ENCODE measurements at places on chromosomes 2 and 18.

DNA sequence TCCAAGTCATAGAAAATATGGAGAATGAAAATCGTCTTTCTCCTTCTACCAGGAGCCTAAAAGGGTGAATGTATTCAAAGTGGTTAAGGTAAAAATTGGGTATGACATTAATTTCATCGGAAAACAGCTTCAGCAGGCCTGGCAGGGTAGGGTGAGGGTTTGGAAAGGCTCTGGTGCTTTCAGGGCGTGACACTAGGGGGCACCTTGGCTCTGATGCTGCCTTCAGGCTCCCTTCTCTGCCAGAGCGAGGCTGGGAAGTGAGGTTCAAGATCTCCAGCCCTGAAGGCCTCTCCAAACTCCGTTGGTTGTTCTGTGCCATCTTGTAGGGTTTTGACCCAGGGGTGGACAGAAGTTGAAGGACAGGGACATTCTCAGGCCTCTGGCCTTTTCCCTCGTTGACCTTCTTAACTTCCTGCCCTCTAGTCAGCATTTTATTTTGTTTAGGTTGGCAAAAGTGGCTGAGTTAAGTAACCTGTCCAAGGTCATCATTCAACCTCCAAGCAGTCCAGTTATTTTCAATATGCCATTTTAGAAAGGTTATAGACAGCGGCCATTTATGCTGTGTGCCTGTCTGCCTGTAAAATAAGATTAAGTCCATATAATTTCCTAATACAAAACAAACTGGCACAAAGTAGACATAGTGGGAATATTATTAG, 40.3 kb downstream of the EML6 start:
- no peak for DNase-seq

- no peak for DNase-seq
Measured at GRCh38 chr2:141162314-141162713, 968.5 kb downstream of the LRP1B start.

DNA sequence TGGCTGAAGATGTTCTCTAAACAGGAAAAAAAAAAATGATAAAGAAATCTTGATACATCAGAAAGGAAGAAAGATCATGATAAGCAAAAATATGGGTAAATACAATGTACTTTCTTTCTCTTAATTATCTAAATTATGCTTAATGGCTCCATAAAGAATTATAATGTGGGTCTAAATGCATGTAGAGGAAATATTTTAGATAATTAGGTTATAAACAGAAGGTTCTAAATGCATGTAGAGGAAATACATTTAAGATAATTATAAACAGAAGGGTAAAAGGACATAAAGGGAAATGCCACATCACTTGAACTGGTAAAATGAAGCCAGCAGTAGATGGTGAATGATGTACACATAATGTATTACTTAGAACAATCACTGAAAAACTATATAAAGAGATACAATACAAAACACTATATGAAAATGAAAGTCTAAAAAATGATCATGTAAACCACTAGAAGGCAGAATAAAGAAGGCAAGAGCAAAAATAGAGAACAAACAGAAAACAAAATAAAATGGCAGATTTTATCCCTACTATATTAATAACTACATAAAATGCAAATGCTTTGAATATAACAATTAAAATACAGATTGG, 308.4 kb upstream of the CDH2 start:
- DNase-seq: no peak

GRCh38 chr18:77131652-77132368, 773 bp downstream of the MBP start:
- peak; percentile 45 for DNase-seq

DNA sequence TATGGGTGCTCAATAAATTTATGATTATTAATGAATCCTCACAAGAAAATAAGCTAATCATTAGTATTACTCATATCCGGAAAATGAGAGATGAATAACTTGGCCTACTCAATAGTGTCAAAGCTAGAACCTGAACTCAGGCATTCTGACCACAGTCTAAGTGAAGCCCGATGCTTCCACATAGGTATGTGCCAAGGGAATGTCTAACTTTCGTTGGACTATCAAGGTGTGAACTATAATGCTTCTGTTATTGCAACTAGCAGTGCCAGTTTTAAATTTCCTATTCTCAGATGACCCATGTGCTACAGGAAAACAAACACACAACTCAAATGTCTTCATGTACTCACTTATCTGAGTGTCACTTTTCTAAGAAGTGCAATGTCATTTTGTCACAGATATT, 1.8 kb downstream of the BARD1 start:
- DNase-seq: peak; percentile 11

DNA sequence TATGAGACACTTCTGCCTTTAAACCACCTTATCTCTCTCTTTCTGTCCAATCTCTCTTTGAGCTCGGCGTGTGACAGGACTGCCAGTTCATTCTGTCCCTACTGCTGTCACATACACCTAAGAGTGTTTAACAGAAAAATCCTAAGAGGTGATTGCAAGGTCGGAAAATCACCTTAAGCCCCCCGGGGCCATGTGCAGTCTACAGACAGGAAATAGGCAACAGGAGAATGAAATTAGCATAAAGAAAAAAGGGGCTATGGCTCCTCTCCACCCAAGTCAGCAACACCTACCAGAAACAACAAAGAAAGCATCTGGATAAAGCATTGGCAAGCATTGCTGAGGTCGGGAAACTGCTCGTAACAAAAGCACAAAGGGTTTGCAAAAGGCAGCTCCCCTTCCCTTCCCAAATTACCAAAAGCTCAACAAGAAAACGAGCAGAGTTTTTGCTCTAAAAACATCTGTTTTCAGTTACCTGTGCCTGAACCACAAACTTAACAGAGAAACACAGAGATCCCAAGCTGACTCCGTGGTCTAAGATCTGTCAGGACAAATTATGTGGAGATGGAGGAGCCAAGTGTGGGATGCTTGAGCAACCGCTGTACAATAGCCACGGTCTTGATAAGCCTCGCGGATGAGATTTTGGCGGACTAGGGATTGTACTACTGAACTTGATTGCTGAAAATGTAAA, 30.4 kb downstream of the ANKRD44 start:
- no peak for DNase-seq

GRCh38 chr2:127064642-127065250, 42.2 kb downstream of the BIN1 start:
- DNase-seq: peak; percentile 69

- DNase-seq: no peak
Measured at GRCh38 chr2:68465081-68465916, 1.8 kb downstream of the FBXO48 start.

GRCh38 chr2:225693259-225693658, 293.7 kb downstream of the NYAP2 start:
- DNase-seq: no peak

DNA sequence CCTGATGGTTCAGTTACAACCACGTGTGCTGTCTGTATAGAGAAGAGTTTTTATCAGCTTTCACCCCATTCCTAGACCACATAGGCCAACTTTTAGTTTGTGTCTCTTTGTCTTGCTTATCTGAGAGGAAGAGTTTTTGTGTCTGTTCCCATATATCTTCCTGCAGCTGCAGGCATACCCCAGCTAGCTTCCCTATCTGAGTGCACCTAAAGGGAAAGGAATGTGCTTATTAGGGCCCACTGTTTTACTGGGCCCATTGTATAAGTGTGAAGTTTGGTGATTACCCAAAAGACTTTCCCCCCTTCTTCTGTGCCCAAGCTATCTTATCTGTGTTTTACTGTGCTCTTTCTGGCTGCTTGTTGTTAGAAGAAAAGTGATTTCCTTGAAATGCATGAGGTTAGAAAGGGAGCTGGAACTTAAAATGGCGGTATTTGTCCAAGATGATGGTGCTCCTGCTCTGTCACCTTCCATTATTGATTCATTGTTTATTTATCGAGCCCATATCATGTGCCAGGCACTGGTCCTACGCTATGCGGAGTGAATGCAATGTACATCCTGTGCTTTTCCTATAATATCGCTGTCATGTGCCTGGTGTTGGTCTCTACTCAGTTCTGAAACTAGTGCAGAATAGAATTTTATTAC, 57.2 kb downstream of the NYAP2 start:
- no peak for DNase-seq

DNA sequence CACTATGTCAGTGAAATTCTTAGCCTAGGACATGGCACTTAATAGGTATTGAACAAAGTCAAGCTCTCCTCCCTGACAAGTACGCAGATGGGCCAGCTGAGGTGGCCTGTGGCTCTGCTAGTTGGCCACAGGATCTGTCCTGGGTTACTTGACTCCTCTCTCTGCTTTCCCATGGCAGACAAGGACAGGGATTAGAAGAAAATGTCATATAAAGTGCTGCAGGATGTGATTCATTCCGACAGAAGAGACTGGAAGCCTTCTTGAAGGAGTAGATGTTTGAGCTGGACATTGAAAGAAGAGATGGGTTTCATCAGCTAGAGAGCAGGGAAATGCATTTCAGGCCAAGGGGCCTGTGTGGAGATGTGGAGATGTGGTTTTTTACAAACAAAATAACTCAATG, 46.7 kb downstream of the SMAD7 start:
- DNase-seq: no peak

GRCh38 chr2:241191081-241191480, 2.6 kb downstream of the ANO7 start:
- DNase-seq: no peak

DNA sequence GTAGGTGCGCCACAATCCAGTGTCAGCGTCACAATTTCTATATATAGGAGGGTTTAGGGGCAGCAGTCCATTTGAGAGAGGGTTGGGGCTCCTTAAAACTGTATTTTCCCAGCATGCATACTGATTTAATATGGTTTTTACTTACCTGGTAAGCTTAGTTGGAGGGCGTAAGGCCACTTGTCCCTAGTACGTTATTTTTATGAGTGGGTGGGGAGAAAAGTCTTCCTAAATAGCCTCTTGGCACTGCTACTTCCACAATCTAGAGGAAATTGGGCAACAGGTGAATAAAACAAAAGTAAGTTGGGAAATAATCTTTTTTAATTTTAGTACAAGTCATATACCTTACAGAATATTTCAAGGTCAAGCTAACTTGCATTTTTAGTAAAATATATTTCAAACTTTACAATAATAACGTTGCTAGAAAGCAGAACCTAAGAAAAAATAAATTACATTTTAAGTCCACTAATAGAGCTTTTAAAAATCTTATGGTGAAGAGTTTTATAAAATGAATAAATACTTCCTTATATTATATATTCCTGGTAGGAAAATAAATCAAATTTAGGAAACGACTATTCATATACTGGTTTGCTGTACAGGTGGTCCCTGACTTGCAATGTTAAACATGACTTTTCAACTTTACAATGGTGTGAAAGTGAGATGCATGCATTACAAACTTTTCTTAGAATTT, 20.9 kb downstream of the DHRS9 start:
- no peak for DNase-seq

GRCh38 chr18:24486684-24487083, 26.2 kb downstream of the HRH4 start:
- DNase-seq: no peak

DNA sequence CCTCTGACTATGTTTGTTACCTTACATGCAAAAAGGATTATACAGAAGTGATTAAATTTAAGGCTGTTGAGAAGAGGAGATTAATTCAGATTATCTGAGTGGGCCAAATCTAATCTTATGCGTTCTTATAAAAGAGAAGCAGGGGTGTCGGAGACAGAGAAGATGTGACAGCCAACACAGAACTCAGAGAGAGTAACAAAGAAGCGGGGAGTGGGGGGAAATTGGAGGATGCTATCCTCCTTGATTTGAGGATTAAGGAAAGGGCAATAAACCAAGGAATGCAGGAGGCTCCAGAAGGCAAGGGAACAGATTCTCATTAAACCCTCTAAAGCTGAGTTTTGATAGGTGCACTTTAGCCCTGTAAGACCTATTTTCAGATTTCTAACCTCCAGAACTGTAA, 291.3 kb upstream of the REG3G start:
- no peak for DNase-seq

GRCh38 chr2:10370390-10370789, 67.7 kb downstream of the HPCAL1 start:
- no peak for DNase-seq

- DNase-seq: no peak
Measured at GRCh38 chr18:23921716-23922285, 92.8 kb upstream of the TTC39C start.

GRCh38 chr2:132951008-132951714, 281.2 kb upstream of the LYPD1 start:
- no peak for DNase-seq

DNA sequence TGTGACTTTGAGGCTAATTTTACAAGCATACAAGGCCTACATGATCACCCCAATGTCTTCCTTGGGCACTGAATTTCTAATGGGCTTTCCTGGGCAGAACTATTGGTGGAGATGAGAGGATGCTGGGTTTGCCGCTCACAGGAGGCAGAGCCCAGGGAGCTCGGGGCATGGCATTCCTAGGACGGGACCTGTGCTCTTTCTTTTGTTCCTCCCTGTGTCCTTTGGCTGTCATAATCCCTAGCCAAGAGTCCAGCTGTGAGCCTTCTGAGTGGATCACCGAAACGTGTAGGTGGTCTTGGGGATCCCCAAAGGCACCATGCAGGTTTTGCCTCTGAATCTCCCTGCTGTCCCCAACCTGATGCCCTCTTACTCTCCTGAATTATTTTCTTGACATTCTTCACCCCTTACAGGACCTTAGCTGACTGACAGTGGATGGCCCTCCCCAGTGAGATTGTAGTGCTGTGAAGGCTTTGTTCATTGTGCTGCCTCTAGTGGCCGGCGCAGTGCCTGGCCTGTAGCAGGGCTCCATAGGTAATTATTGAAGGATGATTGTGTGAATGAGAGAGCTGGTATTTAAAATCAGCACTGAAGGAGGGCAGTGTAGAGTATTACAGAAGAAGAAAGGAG, 221.9 kb downstream of the ZNF407 start:
- DNase-seq: no peak

DNA sequence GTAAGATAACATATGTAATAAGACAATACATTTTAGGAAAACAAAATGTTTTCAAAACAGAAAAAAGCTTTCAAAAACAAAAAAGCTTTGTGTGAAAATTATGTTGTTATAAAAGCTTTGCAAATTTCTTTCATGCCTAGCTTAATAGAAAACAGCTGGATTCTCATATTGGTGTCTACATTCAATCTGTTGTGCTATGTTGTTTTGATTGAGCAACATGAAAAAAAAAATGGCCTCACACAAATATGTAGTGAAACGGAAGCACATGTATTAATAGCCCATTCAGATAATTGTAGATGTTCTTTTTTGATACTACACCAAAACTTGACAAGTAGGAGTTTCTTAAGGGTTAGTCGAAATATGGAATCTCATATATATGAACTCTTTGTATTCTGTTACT, 197.5 kb downstream of the ZEB2 start:
- DNase-seq: no peak

- no peak for DNase-seq
Measured at GRCh38 chr2:232563580-232563979, 13.1 kb downstream of the EIF4E2 start.

- DNase-seq: no peak
Measured at GRCh38 chr2:68060652-68061051, 2.2 kb downstream of the C1D start.

Data from foreskin melanocyte (primary cell).